ENCODE measurements at places on chromosomes 5 and 9.

- DNase-seq = peak; percentile 75
Measured at GRCh38 chr5:112109331-112110007, 309.6 kb downstream of the EPB41L4A start.

GRCh38 chr9:128702445-128702948 lies at the start of gene PKN3:
PKN3 (plus strand) TSS chr9:128702503; CDS start chr9:128702916, 413 bp downstream.
- peak; percentile 97 for DNase-seq

DNA sequence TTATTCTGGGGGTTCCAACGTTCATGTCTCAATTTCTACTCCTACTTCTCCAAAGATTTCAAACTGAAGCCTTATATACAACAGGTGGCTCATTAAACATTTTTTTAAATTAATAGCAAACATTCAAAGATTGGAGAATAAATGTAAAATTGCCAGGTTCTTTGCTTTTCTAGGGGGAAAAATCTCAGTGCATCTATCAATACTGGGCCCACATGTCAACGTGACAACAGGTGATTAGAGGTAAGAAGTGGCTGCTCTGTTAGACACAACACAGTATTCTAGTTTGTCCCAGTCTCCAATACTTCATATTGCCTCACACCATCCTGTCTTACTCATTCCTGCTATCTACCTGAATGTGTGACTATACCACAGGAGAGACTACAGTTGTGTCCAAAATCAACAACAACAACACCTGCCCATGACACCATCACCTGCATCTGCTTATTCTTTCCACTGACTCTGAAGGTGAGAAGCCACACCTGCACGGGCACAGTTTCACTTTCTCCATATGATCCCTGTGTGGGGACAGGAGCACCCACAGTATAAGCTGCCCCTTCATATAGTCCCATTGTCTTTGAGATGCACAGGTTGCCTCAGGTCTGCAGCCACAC lies 110.2 kb downstream of the LHFPL2 start:
- DNase-seq = no peak

- DNase-seq = peak; percentile 80
Measured at GRCh38 chr9:112061152-112061740, 113.9 kb downstream of the SUSD1 start.

GRCh38 chr5:36418152-36418979 lies 116.7 kb upstream of the RANBP3L start:
- DNase-seq = no peak

DNA sequence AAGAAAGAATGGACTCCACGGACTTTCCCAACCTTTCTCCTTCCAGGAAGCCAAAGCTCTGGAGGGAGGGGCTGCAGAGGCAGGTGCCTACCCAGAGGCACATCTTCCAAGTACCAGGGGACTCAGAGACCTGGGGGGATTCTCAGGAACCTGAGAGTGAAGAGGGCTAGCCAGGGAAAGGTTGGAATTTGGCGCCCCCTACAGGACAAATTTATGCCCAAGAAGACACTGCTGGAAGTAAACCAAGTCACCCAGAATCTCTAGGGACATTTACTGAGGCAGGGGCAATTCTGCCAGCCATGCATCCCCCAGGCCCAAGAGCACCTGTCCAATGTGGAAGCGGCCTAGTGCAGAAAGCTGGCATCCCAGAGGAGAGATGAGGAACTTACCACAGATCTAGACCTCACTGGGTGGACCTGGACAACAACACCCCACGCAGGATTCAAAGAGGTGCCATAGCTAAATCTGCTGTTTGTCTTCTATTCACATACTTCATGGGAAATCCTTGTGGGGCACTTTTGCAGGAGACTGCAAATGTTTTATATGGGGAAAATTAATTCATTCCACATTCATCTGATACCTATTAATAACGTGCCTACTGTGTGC lies 25.9 kb upstream of the IDNK start:
- DNase-seq = peak; percentile 13
